ENCODE measurements at places on chromosomes 2 and 18. TPM values are rescaled to one million over a fixed set of nuclear protein-coding genes. Genes with fewer than 3 reads are reported as not detected.

GRCh38 chr2:31674446-31674845 is 93.7 kb upstream of the SRD5A2 start:
- no peak for DNase-seq

GRCh38 chr2:238728330-238729260 is 119.3 kb upstream of the TWIST2 start:
- DNase-seq, result no peak

DNA sequence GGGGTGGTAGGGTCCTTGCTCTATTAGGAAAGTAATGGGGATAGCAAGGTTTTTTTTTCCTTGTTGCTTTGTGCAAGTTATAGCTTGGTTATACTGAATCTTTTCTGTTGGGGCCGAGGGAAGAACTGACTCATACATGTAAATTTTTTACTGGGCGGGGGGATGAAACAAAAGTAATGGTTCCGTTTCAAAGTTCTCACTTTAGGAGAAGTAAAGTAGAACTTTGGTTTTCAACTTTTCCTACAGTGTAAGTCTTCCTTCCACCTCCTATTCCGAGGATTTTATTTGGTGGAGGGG is 1.1 kb downstream of the AFTPH start:
- no peak for DNase-seq

- DNase-seq, result peak; percentile 23
Observed at GRCh38 chr2:120465701-120465988, 119.7 kb downstream of the INHBB start.

GRCh38 chr2:12767541-12767940 is 50.8 kb downstream of the TRIB2 start:
- no peak for DNase-seq

GRCh38 chr18:2898186-2898640 is 51.4 kb downstream of the EMILIN2 start:
- no peak for DNase-seq

- DNase-seq, result no peak
Observed at GRCh38 chr2:44774826-44775492, 166.5 kb upstream of the SIX3 start.

GRCh38 chr2:47008381-47009252 is 93.0 kb upstream of the MCFD2 start:
- DNase-seq, result no peak

GRCh38 chr2:217988840-217989204 is 14.0 kb downstream of the TNS1 start:
- DNase-seq, result peak; percentile 63

DNA sequence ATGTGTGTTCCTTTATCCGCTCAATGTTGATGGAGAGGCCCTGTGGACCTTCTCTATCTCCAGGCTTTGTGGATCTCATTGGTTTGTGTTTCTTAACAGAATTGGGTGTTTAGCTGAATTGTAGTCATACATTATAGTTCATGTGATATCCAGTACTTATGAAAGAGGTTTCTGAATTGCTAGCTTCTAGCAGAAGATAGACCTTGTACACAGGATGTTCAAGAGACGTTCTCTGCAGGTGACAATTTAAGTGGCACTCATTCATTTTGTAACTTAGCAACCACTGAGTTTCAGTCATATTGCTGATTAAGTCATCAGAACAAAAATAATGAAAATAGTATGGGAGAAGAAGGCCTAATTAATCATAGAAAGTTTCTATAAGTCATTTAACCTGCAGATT is 279.2 kb downstream of the ALPK2 start:
- DNase-seq, result no peak

DNA sequence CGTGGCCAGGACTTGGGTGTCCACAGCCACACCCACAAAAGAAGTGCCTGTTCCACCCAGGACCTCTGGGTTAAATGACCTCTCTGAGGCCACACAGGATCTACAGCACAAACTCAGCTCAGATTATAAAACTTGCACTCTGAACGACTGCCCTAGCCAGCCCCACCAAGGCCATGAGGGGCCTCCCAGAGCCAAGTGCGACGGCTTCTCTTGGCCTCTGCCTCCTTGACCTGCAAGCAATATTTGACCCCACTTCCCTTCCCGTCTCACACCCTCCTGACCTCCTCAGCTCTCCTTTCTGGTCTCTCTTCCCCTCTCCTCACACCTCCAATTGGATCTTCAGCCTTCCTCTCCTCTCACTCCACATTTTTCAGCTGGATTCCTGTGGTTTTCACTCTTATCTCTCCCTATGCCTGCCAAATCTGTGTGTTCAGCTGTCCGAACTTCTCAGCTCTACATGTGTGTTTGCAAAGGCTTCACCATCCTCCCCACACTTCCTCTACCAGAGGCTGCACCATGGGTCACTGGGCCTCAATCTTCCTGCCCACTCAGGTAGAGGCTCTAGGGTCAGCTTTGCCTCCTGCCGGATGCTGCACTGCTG is 25.3 kb upstream of the STEAP3 start:
- DNase-seq, result no peak

DNA sequence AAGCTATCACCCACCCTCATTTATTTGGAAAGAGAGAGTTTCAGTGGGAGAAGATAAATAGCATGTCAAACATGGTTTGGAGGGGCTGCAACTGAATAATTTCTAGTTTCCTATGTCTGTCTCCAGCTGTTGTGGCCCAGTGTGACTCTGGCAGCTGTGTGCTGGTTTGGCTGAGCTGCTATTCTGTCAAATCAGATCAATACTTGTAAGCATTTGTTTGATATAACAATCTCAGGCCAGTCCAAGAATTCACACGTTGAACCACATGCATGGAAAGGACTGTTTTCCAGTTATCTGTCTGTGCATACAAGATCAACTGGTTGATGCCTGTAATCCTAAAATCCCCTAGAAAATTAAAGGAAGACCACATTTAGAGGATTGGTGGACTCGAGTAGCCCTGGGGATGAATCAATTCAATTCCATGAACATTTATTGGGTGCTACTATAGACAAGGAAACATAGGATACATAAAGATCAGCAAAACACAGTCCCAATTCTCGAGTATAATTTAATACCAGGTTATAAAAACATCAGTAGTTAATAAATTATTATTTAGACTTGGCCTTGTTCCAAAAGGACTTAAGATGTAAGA is 209.0 kb upstream of the PARD3B start:
- no peak for DNase-seq

Gene SMAD7
- 68.9 TPM for total RNA-seq

Gene CIB4
- total RNA-seq, result not detected

Gene CD207
- total RNA-seq, result 3.6 TPM

Gene ADRA2B
- total RNA-seq, result 0.14 TPM

Gene WDR54
- total RNA-seq, result 8.4 TPM

Gene EGR4
- total RNA-seq, result not detected

Gene TMEM247
- not detected for total RNA-seq

Gene PKDCC
- 65.5 TPM for total RNA-seq

All from upper lobe of right lung (tissue), 1 donor.